GM23338 (cell line): ENCODE measurements at places on chromosomes 1 and 21. TPM values are rescaled to one million over a fixed set of nuclear protein-coding genes. Genes with fewer than 3 reads are reported as not detected.

KCND3 gene
- 0.10 and 1.0 TPM in 2 replicates for total RNA-seq

SWT1 gene
- total RNA-seq, result 5.7 TPM in 2 replicates

IVNS1ABP gene
- 162 TPM in 2 replicates for total RNA-seq

ELF3 gene
- 13.0 and 19.5 TPM in 2 replicates for total RNA-seq

FABP3 gene
- 19.3 and 27.9 TPM in 2 replicates for total RNA-seq

TMEM269 gene
- 0.45 TPM in 1 of 2 replicates, not detected in the other for total RNA-seq

LMX1A gene
- not detected in 2 replicates for total RNA-seq

FAM20B gene
- 19.9 and 22.5 TPM in 2 replicates for total RNA-seq

MORC3 gene
- 22.3 and 25.4 TPM in 2 replicates for total RNA-seq

LRRN2 gene
- 2.0 and 2.6 TPM in 2 replicates for total RNA-seq

SELL gene
- not detected in 2 replicates for total RNA-seq

LORICRIN gene
- not detected in 2 replicates for total RNA-seq

GPA33 gene
- total RNA-seq, result 0.28 TPM in 1 of 2 replicates, not detected in the other

SAMD11 gene
- total RNA-seq, result 0.14 and 0.19 TPM in 2 replicates

VANGL1 gene
- total RNA-seq, result 11.7 and 14.4 TPM in 2 replicates

SPRR2B gene
- total RNA-seq, result not detected in 2 replicates

GRCh38 chr1:164787834-164788231 is 228.8 kb downstream of the PBX1 start:
- DNase-seq, result peak; percentile 41

GRCh38 chr1:152912900-152913299 is 4.6 kb downstream of the IVL start:
- DNase-seq, result no peak

DNA sequence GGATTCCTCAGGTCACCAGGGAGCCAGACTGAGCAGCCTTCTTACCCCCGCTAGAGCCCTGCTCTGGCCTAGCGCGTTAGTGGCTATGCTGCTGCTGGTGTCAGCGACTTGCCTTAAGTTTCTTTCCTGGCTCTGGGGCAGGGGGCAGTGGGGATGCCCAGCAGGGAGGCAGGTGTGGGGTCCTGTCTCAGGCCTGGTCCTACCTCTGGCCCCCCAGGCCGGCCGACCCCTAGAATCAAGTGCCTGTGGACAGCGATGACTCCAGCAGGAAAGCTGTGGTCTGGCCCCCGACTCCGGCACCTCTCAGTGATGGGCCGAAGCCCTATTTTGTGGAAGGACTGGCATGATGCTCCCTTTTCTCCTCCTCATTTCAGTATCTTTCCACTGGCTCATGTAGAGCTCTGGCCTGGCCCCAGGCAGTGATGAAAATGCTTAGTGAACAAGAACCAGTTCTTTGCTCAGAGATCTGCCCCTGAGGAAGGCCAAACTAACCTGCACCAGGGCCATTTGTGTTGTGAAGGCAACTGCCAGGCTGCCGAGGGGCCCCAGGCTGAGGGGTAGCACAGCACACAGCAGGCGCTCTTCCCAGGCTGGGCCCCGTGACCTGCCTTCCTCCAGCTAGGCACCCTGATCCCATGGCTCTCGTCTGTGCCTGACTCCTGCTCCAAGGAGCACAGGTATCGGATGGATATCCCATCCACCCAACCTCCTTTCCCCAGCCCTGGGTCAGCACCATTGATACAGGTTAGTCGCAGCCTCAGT is 23.7 kb downstream of the MRPL37 start:
- no peak for DNase-seq

- DNase-seq, result no peak
Measured at GRCh38 chr21:34892209-34892608, 156.9 kb downstream of the RUNX1 start.

DNA sequence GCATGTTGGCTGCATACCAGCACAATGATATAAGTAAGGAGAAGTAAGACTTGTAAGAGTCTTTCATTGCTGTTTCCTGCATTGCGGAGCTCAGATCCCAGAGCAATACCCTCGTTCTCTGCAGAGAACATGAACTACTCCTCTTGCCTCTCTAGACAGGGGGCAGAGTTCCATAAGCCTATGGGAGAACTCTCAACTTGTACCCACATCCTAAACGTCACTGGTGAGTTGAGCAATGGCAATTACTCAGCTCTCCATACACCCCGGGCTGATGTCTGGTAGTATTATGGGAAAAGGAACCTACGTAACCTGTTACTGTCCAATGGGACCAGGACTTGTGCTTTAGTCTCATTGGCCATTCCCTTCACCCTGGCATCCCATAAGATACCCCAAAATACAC is 27.3 kb upstream of the ZNF496 start:
- DNase-seq, result no peak

GRCh38 chr1:18166341-18166740 is 58.7 kb downstream of the IGSF21 start:
- no peak for DNase-seq

DNA sequence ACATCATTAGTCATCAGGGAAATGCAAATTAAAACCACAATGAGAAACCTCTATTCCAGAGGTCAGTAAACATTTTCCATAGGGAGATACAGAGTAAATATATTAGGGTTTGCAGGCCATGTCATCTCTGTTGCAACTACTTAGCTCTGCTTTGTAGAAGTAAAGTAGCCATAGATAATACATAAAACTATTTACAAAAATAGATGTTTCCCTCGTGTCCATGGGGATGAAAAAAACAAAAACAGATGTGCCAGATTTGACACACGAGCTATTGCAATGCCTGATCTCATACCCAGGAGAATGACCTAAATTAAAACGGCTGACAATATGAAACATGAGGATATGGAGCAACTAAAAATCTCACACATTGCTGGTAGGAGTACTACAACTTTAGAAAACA is 17.3 kb downstream of the LTN1 start:
- no peak for DNase-seq

DNA sequence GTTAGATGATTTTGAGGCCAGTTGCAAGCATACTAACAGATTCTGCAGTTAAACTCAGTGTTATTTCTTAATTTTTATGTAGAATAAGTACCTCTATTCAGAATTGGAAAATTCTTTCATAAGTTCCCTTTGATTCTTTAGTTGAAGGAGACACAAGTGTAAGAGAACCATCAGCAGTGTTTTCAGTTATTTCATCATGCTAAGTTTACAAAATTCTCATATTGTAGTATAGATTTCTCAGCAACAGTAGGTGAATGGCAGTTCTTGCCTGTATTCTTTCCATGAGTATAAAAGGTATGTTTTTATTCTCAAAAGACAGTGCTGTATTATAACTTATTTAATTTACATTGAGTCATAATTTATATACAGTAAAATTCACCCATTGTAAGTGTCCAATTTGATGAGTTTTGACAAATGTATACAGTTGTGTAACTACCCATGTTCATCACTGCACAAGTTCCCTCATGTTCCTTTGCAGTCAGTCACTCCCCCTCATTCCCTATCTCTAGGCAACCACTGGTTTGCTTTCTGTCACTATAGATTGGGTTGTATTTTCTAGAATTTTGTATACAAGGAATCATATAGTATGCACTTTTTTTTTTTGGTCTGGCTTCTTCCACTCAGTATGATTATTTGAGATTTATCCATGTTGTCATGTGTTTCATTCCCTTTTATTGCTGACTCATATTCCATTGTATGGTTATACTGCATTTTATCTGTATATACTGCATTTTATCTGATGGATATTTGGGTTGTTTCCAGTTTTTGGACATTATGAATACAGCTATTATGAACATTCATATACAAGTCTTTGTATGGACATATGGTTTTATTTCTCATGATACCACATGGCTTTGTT is 3.9 kb downstream of the RPS6KC1 start:
- no peak for DNase-seq

DNA sequence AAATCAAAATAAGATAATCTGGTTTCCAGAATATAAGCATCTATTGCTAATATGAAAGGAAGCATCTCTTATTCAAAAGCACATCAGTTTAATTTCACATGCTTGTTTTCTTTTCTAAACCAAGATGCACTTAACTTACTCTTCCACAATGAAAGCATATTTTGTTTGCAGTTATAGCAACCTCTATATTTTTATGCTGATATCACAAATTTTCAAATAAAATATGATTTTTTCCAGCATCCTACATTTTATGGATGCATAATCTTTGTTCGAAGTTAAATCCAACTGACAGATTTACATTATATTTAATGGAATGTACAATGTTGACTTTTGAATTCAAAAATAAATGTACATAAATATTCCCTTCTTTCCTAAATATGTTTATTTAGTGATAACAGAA is 978.3 kb upstream of the B3GALT2 start:
- no peak for DNase-seq

DNA sequence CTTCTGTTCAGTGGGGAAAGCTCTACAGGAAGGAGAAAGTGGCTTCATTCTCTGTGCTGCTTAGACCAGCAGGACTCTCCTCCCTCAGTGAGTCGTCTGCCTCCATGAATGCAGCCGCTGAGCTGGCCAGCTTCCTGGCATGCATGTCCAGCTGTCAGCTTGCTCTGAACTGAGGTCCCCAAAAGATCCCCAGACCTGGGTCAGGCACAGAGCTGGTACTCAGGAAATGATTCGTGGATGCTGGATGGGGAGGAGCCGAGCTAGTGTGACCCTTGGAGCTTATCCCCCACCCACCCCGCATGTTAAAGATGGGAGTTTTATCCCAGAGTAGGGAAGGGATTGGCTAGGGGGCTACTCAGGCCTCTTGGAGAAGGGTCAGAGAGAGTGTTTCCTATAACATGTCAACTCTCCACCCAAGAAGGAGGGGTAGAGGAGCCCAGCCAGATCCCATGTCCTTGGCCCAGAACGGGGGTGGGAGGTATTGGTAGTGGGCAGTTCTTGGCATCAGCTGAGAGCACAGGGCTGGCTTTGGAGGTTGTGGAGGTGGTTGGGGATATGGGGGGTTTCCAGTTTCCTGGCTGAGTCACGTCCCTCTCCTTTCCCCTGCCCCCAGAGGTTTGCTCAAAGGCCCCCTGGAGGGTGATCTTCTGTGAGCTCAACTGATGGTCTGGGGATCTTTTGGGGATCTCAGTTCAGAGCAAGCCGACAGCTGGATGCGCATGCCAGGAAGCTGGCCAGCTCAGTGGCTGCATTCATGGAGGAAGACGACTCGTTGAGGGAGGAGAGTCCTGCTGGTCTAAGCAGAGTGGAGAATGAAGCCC is 110.1 kb downstream of the FOXD2 start:
- peak; percentile 25 for DNase-seq

DNA sequence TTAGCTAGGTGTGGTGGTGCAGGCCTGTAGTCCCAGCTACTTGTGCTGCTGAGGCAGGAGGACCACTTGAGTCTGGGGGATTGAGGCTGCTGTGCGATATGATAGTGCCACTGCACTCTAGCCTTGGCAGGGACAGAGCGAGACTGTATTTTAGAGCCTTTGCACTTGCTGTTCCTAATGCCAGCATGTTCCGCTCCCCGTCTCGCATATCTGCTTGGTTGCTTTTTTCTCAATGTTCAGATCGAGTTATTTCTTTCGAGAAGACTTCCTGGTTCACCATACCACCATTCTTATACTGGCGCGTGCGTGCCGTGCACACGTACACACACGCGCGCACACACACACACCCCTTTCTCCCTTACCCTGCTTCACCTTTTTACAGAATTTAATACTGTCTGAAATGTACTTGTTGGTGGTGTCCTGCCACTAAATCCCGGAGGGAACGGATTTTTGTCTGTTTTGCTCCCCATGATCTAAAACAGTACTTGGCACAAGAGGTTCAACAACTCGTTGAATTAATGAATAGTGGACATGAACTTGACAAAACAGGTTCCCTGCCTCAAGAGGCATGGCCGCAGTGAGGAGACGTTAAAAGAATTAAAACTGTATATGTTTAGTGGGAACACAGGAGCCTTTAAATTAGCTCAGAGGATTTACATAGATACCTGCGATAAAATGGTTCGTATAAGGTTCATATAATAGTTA is 1.1 kb upstream of the RPRD2 start:
- peak; percentile 13 for DNase-seq

DNA sequence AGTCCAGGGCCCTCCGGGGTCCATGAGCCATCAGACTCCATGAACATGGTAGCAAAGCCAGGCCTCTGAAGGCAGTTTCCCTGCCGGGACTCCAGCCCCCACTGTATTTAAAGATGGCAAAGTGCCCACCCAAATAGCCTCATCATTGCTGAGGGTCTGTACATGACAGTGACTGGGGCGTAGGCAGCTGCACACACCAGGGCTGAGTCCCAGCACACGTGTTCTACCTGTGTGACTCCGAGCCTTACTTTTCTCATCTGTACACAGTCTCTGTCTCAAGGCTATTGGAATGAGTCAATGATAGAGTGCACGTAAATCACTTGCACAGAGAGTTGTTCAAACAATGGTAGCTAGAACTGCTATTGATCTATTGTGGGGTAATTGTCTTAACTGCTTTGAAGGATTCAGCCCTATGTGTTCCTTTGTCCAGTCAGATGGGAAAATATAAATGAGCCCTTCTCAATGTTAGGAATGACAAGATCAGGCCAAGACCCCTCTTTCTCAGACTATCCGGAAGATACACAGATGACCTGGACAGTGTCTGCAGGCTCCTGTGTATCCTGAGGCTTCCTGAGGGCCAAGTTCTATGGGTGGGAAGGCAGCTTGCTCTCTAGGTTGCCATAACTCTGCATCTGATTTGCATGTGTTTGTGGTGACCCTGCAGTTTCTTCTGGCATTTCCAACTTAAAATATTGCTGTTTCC is 48.9 kb downstream of the RASSF5 start:
- DNase-seq, result no peak

DNA sequence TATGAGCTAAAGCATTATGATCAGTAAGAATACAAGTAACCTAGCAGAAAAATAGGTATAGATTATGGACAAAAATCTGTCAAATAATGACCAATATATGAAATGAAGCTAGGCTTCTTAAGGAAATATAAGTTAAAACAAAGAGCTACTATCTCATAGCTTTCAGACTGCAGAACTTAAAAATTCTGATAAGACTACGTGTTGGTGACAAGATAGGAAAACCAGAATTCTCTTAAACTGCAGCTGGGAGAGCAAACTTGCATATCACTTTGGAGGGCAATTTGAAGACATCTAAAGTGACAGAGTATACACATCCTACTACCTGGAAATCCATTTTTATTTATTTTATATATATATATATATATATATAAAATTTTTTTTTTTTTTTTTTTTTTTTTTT is 65.5 kb downstream of the LTN1 start:
- no peak for DNase-seq
